ENCODE measurements at places on chromosomes 3 and 15.
A peak's percentile ranks its signal among the peaks of the same experiment; 100 is the strongest.

DNA sequence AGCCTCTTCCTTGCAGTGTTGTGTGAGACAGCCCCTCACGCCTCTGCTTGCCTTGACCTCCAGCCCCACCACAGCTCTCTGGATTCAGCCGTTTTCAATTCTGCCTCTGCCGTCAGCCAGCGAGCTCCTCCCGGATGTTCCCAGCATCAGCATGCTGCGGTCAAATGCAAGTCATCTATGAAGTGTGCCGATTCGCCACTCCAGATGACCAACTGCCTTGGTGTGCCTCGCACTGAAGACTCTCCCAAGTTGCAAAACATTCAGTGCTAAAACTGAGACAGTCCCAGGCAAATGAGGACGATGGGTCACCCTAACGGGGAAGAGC lies 30.6 kb upstream of the RASA2 start:
- no peak for DNase-seq

- DNase-seq: no peak
Observed at GRCh38 chr3:169894110-169894509, 17.3 kb upstream of the SAMD7 start.

GRCh38 chr15:78347586-78348543 lies 7.7 kb downstream of the CRABP1 start:
- no peak for DNase-seq

DNA sequence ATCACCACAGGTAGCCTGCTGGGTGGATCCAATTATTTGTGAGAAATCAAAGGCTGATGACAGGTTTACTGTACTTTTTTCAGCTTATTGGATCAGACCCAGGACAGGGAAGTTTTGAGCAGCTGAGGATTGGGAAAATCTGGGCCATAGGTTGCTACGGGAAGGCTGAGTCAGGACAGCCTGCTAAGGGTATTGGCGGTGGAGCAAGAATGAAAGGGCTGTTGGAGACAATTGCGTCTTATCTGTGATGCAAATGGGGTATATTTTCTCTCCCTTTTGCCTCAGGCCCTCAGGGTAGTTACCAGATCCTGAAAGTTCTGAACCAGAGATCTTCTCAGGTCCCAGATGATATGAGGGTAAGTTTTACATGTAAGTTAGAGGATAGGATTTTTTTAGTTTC lies 317.7 kb downstream of the EDEM1 start:
- no peak for DNase-seq

GRCh38 chr3:177598097-177598833 lies 401.0 kb upstream of the TBL1XR1 start:
- DNase-seq: no peak

DNA sequence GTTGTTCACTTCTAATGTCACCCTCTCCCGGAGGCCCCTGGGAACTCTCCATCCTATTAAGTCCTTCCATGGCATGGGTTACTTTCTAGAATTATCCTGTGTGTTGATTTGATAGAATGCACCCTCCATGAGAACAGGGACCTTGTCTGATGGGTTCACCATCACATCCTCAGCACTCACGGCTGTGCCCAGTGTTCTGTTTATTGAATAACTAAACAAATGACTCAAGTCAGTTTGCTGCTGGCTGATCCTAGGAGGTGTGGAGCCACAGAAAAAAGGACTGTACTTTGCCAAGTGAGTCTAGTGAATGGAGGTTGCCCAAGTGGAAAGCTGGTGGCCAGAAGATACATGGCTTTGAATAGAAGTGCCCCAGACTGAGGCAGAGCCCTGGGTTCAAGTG lies 48.5 kb upstream of the RAB6B start:
- DNase-seq: no peak

DNA sequence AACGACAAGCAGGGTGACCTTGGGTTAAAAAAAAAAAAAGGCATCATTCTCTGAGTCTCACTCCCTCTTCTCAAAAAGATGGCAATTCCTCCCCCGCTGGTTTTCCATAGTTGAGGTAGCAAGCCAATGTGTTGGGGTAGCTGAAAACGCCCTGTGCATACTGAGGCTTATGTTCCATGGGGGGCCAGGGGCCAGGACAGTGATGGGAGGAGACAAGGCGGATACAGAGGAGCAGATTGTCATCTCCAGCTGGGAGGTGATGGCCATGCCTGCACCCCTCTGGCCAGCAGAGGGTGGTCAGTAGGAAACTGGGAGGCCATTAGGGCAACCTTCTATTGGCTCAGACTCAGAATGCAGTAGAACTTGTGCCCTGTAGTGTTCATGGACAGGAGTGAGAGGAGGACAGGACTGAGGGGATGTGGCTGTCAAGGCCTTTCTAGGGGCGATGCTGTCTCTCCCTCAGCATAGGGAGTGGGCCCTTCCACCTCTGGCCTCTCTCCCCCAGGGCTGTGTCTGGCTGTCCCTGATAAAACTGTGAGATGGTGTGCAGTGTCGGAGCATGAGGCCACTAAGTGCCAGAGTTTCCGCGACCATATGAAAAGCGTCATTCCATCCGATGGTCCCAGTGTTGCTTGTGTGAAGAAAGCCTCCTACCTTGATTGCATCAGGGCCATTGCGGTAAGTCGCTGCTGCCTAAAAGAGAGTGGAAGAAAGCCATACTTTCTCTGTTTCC lies 1.9 kb downstream of the TF start:
- DNase-seq: no peak

GRCh38 chr3:144273601-144274000 lies 302.0 kb downstream of the DIPK2A start:
- DNase-seq: no peak

GRCh38 chr15:30001602-30002001 lies 81.2 kb upstream of the GOLGA8J start:
- DNase-seq: no peak

DNA sequence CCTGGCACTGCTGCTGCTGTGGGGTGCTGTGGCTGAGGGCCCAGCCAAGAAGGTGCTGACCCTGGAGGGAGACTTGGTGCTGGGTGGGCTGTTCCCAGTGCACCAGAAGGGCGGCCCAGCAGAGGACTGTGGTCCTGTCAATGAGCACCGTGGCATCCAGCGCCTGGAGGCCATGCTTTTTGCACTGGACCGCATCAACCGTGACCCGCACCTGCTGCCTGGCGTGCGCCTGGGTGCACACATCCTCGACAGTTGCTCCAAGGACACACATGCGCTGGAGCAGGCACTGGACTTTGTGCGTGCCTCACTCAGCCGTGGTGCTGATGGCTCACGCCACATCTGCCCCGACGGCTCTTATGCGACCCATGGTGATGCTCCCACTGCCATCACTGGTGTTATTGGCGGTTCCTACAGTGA lies 2.1 kb downstream of the GRM2 start:
- no peak for DNase-seq

- no peak for DNase-seq
Observed at GRCh38 chr15:68231102-68231818, 1.7 kb upstream of the CLN6 start.

GRCh38 chr15:33256874-33257273 lies 53.9 kb upstream of the RYR3 start:
- no peak for DNase-seq

DNA sequence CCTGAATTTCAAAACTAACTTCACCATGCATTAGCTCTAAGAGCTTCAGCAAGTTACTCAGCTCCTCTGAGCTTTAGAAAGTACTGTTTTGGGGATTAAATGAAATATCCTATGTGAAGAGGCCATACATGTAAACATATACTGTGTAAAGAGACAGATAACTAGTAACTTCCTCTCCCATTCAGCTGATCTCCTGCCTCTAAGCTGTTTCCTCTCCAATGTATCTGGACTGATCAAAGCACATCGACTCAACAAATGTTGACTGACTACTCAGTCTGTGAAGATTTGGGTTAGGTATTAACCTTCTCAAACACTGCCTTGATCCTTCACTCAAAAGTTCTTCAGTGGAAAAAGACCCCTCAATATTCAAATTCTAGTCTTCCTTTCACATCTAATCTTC lies 82.0 kb downstream of the BOC start:
- DNase-seq: no peak

- DNase-seq: no peak
Observed at GRCh38 chr15:51137880-51138430, 43.2 kb upstream of the TNFAIP8L3 start.

- no peak for DNase-seq
Observed at GRCh38 chr15:48437178-48437577, 105.9 kb downstream of the DUT start.

DNA sequence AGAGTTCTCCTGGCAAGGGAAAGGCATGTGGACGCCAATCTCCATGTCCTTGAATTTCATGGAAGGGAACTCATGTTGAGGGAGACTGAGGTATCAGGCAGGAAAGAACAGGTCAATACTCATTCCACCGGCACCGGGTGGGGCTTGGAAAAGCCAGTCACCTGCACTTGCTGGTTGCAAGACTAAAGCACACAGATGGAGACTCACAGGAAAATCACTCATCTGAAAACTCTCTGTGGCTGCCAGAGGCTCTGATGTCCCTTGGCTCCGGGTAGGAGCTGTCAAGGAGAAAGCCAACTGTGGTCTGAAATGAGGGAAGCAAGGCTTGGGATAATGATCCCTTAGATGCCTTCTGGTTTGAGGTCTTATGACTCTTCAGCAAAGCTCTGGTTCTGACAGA lies 8.7 kb upstream of the CGNL1 start:
- DNase-seq: no peak

- no peak for DNase-seq
Observed at GRCh38 chr15:39578851-39579486, 1.9 kb upstream of the THBS1 start.

GRCh38 chr3:100796556-100796955 lies 87.3 kb downstream of the TFG start:
- DNase-seq: no peak

DNA sequence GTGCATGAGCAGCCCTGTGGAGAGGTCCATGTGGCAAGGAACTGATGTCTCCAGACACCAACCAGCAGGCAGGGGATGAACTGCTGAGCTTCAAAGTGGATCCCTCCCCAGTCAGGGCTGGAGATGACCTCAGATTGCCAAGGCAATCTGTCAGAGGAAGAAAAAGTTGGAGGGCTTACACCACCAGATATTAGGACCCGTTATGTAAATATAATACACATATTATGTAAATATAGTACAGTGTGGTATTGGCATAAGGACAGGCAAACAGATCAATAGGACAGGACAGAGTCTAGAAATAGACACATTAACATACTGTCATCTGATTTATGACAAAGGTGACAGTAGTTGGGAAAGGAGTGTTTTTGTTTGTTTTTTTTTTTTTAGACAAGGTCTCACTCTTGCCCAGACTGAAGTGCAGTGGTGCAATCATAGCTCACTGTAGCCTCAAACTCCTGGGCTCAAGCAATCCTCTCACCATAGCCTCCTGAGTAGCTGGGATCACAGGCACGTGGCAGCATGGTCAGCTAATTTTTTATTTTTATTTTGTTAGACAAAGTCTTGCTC lies 18.0 kb upstream of the RAB7A start:
- no peak for DNase-seq

DNA sequence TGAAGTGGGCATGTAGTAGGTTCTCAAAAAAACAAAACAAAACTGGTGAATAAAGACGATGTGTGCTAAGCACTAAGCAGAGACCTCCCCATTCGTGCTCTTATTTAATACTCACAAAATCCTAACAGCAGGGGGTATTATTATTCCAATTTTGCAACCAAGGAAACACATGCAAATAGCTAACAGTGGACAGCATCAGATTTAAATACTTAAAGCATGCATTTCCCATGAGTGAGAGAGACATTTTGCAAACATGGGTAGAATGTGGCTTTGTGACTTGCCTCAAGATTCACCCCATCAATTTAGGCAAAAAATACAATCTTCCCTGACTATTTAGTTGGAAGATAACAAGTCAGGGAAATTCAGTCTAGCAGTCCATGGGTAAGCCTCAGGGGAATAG lies 946.2 kb upstream of the CFAP20DC start:
- DNase-seq: no peak

DNA sequence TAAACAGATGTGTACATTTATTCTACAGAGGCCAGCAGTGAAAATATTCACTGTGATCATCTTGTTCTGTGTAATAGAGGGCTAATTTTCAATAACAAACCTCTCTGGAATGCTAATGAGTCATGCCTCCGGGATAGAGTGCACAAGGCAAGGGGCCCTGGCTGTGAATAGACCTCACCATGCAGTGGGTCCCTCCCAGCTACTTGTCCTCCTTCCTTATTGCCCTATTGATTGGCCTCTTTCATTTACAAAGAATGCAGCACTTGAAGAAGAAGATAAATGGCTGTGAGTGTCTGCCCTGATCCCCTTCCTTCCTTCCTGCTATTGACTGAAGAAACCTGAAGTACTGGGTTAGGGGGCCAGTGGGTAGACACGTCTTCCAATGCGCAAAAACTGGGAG lies 436.3 kb downstream of the WDR72 start:
- DNase-seq: no peak

DNA sequence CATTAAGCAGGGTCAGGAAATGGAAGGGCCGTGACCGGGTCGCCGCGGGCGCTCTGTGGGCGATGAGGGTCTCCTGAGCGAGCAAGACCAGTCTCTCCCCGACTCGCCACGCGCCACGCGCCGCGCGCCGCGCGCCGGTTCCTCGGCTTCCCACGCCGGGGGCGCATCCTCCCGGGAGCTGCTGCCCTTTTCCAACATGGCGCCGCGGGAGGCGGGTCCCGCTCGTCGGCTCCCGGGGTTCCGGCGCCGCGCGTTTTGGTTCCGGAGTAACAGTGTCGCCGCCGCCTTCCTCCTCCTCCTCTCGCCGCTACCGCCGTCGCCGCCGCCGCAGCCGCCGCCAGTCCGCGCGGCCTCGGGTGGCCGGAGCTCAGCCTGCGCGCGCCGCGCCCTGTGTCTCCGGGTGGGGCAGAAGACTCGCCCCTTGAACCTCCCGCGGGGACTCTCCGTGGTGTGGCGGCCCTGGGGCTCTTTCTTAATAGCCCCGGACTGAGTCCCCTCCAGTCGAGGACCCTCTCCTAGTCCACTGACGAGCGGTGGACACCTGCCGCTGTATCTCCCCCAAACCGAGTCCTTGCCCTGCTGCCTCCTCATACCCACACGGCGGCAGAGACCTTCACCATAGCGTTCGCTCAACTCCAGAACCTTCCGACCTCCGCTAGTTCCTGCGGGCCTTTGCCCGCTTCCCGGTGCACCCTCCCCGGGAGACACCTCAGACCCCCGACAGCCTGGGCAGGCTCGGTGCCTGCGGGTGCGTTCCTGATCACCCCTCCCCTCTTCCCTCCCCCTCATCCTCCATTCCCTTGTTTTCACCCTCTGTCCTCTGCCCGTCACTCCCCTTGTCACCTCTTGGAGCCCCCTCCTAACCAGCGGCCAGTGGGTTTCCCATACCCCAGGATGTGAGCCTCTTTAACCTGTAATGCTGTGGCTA lies at the start of gene MAP2K5:
MAP2K5 (plus strand) TSS at position 284 of the 928 bp plus-strand sequence; CDS start at position 917, 633 bp downstream.
- peak; percentile 74 for DNase-seq

- no peak for DNase-seq
Observed at GRCh38 chr3:176376531-176376930, 820.8 kb downstream of the TBL1XR1 start.

- no peak for DNase-seq
Observed at GRCh38 chr3:59709702-59710553, 660.1 kb upstream of the CFAP20DC start.

- no peak for DNase-seq
Observed at GRCh38 chr3:148880681-148881080, 15.6 kb downstream of the CPA3 start.
